Adrenal gland (tissue), 19 donors: ENCODE measurements at places on chromosomes 13 and 19. TPM values are rescaled to one million over a fixed set of nuclear protein-coding genes. Genes with fewer than 3 reads are reported as not detected.

The PLIN4 gene
- 25.4 TPM for polyA plus RNA-seq

The PRR12 gene
- 9.5 TPM for polyA plus RNA-seq

The CD209 gene
- 3.0 TPM for polyA plus RNA-seq

The ADGRE3 gene
- polyA plus RNA-seq = not detected

The TEX29 gene
- 4.0 TPM for polyA plus RNA-seq

DNA sequence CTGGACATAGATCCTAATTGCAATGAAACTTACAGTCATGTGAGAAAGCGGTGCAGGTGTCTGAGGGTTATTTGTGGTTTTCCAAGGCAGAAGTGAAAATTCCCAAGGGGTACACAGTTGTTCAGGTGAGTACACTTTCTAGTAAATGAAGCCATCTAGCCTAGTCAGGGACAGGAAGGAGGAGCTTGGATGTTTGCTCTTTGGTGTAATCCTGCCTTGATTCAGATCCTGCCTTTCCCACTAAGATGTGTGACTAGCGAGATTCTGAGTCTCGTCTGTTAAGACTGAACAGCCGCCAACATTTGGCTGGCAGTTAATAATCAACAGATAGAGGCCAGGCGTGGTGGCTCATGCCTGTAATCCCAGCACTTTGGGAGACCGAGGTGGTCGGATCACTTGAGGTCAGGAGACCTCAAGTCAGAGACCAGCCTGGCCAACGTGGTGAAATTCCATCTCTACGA is 2.5 kb downstream of the RPS9 start:
- no peak for DNase-seq

- DNase-seq = no peak
Measured at GRCh38 chr13:53174545-53174944, 145.9 kb downstream of the OLFM4 start.

GRCh38 chr13:113763961-113764792 is 5.2 kb downstream of the TMEM255B start:
- no peak for DNase-seq

- DNase-seq = peak; percentile 68
Measured at GRCh38 chr19:42252365-42253244, 2.3 kb downstream of the ERF start.
